HS-27A (cell line): ENCODE measurements at places on chromosomes 2 and 18.
A peak's percentile ranks its signal among the peaks of the same experiment; 100 is the strongest.

GRCh38 chr2:205103699-205104098 is 558.4 kb downstream of the PARD3B start:
- no peak for DNase-seq

GRCh38 chr2:105405291-105405690 is 6.4 kb upstream of the FHL2 start:
- peak; percentile 62 for DNase-seq

DNA sequence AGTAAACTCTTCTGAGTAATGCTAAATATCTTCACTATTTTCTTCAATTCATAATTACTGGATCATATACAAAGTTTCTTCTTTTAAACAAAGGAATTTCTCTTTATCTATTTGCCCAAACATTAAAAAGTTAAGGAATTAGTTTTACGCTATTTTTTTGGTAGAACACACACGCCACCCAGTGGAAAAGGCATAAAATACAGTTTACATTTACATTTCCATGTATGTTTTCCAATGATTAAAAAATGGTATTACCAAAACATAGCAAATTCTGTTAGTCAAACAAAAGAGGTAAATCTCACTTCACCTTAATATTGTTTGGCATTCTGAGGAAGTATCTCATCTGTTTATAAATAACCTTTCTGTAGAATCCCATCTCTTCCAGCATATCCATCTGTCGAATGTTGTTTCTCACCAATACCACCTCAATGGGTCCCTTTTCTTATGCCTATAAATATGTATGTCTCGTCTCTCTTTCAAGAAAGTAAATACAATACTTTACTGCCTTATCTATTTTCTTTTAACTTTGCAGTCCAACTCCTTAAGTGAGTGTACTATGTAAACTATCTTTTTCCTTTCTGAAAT is 7.2 kb downstream of the BOLL start:
- DNase-seq = peak; percentile 15

DNA sequence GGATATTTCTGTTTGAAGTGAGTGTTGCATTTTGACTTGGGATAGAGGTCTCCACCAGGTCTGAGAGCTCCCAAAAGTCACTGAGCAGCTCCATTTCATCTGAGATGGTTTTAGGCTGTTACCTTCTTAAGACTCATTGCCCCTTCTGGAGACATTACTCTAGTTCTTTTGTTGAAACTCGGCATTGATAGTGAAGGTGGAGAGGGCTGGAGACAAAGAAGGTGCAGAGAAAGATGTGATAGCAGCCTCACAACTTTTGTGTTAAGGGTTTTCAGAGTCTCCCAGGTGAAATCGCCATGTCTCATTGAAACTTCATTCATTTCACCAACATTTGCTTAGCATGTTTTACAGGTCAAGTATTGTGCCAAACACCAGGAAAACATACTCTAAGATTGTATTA is 219.6 kb downstream of the INSIG2 start:
- DNase-seq = no peak

DNA sequence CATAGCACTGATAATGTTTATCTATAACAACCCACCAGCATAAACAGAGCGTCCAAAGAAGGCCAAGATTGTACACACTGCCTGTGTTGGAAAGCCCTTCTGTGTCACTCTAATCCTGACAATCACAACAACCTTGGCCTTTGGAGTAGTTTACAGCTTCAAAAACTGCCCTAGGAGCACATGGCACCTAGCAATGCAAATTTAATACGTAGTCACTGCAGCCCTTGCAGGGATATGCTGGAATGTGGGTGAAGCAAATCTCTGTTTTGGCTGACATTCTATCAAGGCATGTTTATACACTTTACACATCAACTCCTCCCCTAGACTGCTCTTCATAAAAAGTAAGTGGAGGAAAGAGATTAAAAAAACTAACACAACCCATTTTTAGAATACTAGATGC is 66.8 kb downstream of the GRB14 start:
- DNase-seq = no peak

DNA sequence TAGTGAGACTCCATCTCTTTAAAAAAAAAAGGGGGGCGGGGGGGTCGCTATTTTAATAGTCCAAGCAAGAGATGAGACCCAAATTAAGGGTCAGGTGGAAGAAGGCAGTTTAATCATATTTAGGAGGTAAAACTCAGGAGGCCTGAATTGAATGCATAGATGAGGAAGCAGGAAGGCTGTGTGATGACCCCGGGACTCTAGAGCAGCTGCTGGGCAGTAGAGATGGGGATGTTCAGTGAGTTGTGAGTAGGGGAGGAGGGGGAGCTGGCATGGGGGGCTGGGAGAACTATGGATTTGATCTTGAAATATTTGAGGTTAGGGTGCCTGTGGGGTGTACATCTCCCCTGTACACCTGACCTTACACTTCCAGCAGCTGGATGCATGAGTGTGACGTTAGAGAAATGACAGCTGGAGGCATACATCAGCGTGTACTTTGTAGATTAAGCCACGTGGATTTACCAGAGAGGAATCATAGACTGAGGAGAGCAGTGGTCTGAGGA is 41.0 kb downstream of the GALM start:
- no peak for DNase-seq

- DNase-seq = no peak
Measured at GRCh38 chr18:6397931-6398566, 16.7 kb downstream of the L3MBTL4 start.

GRCh38 chr2:197285361-197285760 is 25.2 kb downstream of the ANKRD44 start:
- no peak for DNase-seq

- DNase-seq = no peak
Measured at GRCh38 chr2:73939419-73939818, 12.7 kb downstream of the DGUOK start.

DNA sequence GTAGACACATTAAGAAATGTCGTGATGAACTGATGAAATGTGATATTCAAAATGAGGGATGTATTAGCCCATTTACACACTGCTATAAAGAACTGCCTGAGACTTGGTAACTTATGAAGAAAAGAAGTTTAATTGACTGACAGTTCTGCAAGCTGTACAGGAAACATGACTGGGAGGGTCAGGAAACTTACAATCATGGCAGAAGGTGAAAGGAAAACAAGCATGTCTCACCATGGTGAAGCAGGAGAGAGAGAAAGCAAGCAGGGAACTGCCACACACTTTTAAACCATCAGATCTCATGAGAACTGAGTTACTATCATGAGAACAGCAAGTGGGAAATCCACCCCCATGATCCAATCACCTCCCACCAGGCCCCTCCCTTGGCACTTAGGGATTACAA is 1010.8 kb upstream of the CELF4 start:
- DNase-seq = no peak

GRCh38 chr2:140775411-140775810 is 1355.4 kb downstream of the LRP1B start:
- DNase-seq = no peak

DNA sequence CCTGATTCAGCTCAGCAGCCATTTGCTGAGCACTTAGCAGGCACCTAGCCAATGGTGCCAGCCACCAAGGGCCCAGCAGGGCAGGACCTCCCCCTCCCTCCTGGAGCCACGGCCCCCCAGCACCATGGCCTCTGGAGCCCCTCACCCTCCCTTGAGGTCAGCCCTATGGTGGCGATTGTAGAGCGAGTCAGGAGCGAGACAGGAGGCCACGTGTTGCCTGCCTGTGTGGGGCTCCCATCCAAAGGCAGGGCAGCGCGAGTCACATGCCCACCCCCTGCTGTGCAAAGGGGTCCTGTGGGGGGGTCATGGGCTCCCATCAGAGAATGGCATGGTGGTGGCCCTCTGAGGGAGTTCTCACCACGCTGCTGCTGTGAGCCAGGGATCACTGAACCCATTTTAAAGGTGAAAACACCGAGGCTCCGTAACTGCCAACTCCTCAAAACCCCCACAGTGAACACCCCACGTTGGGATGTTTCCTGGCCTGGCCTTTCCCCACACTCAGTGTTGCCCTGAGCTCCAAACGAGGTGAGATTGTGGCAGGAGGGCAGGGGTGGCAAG is 35.6 kb downstream of the RAMP1 start:
- DNase-seq = no peak

DNA sequence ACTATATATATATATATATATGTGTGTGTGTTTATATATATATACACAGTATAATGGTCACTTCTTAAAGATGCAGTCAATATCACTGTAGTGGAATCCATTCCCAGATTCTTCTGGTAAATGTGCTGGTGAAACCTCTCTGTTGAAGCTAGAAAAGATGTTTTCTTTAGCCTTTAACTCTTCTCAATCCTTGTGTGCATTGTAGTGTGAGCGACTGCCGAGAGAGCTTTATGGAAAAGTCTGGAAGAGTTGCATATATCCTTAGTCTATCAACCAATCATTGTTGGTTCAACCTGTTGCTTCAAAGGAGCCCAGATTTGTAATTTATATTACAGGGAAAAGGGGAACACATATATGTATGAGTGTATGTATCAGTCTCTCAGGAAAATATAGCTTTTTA is 27.7 kb downstream of the SLC66A3 start:
- no peak for DNase-seq

GRCh38 chr2:159362094-159362493 is 75.6 kb upstream of the WDSUB1 start:
- DNase-seq = no peak

GRCh38 chr2:99096728-99097127 is 44.8 kb upstream of the C2orf15 start:
- no peak for DNase-seq

- no peak for DNase-seq
Measured at GRCh38 chr18:57447154-57447621, 12.0 kb downstream of the ONECUT2 start.

DNA sequence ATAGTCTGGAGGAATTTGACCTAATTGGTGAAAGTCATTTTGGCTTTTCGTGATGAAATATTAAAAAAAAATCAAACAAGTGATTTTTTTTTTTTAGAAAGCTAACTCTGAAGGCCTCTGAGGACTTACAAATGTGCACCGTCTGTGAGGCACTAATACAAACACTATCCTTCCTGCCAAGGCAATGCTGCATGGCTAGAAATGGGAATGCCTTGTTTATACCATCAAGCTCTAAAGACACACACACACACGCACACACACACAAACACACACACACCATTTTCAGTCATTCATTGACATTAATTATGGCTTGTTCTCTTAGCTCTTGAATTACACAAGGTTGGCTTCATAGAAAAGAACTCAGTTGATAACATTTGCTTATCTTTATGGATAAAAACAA is 1242.0 kb upstream of the ACVR2A start:
- no peak for DNase-seq

- DNase-seq = no peak
Measured at GRCh38 chr18:45637546-45638327, 22.5 kb downstream of the SLC14A2 start.

- no peak for DNase-seq
Measured at GRCh38 chr2:86031151-86031550, 74.5 kb downstream of the POLR1A start.

GRCh38 chr2:180644709-180645108 is 335.7 kb upstream of the UBE2E3 start:
- DNase-seq = no peak

GRCh38 chr18:30451981-30452380 is 590.6 kb downstream of the DSC3 start:
- no peak for DNase-seq

DNA sequence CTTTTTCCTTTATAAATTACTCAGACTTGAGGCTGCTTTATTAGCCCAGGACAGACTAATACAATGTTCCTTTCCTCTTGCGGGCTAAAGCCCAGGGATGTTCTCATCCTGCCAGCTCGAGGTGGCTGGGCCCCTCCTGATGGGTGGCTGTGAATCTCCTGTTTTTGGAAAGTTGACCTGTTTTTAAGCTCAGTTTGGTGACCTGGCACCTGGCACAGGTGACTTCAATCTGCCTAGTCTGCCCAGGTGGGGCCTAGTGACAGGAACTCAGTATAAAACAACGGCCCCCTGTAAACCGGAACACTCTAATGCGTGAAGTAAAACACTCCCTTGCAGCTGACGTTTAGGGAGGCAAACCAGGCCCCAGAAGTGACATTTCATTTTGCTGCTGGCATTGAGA is 92.7 kb upstream of the SNTG2 start:
- DNase-seq = no peak

DNA sequence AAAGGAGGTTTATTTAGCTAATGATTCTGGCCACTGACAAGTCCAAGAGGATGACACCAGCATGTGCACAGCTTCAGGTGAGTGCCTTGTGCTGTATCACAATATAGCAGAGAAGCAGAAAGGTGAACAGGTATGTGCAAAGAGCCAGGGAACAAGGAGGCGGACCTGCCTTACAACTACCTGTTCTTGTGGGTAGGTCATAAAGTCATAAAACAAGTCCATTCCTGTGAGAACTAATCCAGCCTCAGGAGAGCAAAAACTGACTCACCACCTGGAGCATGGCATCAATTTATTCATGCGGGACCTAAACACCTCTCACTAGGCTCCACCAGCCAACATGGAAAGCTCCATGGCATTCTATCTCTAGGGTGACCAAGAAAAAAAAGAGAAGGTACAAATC is 234.2 kb downstream of the ASXL3 start:
- no peak for DNase-seq

GRCh38 chr2:63345285-63345633 is 243.0 kb downstream of the WDPCP start:
- no peak for DNase-seq

GRCh38 chr2:44470151-44470550 is 108.4 kb downstream of the CAMKMT start:
- DNase-seq = no peak

DNA sequence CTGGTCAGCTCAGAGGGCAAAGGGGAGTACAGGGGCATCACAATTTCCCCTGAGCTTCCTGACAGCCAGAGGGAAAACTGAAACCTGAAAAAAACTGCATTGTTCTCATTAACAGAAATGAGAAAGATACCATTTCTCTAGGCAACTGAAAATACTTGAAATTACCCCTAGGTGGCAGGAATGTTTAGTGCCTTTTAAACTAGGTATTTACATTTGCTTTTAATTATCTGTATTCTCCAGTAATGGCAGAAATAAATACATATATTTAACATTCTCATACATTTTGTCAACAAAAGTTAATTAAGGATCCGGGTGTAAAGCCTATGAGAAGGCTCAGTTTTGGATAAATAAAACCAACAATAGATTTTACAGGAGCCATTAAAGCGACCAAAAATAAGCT is 34.5 kb downstream of the RPL31 start:
- DNase-seq = no peak

GRCh38 chr2:99088017-99088416 is 53.5 kb upstream of the C2orf15 start:
- DNase-seq = no peak
